ENCODE measurements at places on chromosomes 6 and 20.

- no peak for DNase-seq
Observed at GRCh38 chr6:136772685-136773472, 19.4 kb downstream of the MAP3K5 start.

DNA sequence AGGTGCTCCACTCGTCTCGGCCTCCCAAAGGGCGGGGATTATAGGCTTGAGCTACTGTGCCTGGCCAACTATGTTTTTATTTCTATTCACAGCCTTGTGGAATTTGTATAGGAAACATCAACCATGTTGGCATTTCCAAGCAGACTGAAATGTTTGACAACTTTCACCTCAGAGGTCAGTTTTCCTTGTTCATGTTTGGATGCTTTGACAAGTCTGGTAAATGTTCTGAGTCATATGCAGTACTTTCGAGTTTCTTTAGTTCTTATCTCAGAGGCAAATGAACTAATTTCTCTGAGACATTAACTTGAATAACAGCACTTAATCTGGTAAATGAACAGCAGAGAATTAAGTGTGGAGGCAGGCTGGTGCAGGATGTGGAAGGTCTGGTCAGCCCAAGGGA, 373.4 kb upstream of the SYNCRIP start:
- DNase-seq = no peak

- peak; percentile 48 for DNase-seq
Observed at GRCh38 chr6:13294499-13295069, 33.8 kb downstream of the TBC1D7 start.

- DNase-seq = no peak
Observed at GRCh38 chr6:152630832-152631231, 6.3 kb downstream of the SYNE1 start.

DNA sequence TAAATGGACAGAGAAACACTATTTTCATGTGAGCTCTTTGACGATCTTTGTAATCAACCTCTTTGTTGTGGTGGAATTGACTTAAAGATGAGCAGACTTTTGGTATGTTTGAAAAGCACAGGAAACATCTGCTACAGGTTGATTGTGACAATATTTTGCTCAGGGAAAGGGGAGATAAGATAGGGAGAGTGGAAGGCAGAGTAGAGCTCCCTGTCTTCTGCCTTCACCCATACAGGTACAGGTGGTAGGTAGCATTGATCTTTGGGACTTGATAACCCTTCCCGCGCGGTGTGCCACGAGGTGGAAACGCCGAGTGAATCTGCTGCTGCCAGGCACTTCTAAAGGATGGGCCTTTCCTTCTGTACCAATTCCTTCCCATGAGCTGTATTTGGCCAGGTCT, 183.6 kb downstream of the UTRN start:
- DNase-seq = no peak

DNA sequence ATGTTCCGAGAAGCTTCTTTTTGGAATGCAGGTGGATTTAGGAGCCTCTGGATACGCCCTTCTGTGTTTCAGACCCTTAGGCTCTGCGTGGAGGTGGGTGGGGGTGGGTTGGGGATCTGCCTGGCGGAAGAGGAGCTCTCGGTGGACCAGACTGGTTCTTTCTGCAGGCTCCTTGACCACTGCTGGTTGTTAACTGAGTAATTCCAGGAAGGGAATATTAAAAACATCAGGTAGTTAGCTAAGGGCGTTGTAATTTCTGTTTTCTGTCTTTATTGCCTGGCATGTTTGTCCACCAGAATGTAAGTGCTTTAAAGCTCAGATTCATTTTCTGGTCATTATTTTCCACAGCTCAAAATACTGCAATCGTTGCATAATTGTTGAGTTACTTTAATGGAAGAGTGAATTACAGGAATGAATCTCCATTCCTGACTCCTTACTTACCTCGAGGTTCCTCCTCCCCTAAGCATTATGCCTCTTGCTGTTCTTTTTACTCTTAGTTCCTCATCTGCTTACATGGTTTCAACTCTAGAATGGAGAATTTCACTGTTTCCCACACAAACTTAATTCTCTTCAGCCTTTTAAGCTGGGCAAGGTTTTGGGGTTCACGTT, 5.9 kb downstream of the CDYL start:
- DNase-seq = no peak

GRCh38 chr6:150491131-150491810, 108.4 kb upstream of the PLEKHG1 start:
- no peak for DNase-seq

DNA sequence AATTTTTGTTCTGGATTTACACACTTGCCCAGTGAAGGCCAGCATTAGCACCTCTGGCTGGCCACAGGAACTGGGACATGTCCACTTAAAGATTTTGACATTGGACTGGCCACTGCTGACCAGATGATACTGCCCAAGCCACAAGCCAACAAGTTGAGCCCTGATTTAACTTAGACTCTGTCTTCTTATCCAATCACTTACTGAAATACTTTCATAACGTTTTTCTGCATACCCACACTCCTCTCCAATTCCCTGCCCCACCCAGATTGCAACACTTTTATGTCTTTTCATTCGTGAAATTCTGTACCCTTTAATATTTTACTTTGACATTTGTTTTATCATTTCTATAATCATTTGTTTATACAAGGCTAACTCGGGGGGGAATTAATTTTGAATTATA, 170.3 kb upstream of the TAB2 start:
- DNase-seq = no peak

- DNase-seq = no peak
Observed at GRCh38 chr6:133099573-133099972, 141.6 kb upstream of the EYA4 start.

DNA sequence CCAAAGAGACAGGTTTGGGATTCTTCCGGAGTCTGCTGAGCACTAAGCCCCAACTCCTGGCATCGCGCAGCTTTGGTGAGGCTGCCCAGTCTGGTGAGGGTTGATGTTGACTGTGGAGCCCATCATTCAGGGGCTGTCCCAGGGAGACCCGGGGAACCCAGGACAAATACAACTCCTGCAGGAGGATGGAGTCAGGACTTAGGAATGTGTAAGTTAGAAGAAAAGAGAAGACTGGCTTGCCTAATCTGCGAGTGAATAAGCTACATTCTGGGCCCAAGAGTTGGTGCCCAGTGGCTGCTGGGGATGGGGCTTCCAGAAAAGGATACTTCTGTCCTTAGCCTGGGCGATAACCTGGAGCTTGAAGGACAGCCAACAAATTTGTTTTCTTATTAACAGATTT, 47.9 kb downstream of the STK35 start:
- DNase-seq = no peak

- no peak for DNase-seq
Observed at GRCh38 chr20:13261460-13262301, 40.6 kb downstream of the ISM1 start.

DNA sequence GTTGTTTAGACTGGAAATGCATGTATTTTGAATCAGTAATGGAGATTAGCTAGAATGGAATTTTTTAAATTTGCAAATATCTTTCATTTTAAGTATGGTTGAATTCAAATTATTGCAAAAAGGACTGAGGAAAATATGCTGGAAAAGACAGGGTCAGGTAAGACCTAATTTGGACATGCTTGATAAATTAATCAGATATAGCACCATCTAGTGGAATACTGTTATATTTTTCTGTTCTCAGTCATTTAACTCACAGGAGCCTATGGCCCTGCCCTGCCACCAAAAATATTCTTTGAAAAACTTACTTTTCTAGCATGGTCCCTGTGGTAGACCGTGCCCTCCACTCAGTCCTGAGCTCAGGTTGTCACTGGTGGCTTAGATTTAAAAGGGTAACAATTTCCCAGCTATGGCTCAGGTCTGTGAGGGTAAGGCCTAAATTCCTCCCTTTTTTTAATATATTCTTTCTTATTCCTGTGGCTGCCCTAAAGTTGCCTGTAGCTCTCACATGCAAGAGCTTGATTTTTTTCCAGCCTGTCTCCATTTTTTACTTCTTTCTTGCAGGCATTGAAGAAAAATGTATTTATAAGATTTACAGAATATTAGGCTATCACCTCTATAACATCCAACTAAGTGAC, 25.3 kb upstream of the KIAA1586 start:
- no peak for DNase-seq

DNA sequence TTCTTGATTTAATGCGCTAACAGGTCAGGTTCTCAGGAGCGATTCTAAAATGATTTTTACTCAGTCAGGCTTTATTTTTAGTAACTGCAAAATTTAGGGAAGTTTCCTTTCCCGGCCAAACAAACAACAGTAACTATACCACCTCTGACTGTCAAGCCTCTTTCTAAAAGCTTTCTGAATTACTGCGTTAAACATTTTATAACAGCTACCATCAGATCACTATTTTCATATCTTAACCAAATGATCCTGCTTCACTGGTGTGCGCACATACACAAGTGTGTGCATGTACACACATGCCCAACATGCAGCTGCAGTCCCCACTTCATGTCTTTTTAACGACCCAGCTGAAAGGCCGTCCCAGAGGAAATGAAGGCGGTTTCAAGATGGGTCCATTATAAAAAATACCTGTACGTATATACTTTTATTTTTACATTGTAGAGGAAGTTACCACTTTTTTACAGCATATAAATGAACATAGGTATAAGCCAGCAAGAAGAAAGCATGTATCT, 25.0 kb downstream of the TMEM242 start:
- DNase-seq = no peak

- DNase-seq = no peak
Observed at GRCh38 chr20:35146299-35146919, 727 bp downstream of the EDEM2 start.

DNA sequence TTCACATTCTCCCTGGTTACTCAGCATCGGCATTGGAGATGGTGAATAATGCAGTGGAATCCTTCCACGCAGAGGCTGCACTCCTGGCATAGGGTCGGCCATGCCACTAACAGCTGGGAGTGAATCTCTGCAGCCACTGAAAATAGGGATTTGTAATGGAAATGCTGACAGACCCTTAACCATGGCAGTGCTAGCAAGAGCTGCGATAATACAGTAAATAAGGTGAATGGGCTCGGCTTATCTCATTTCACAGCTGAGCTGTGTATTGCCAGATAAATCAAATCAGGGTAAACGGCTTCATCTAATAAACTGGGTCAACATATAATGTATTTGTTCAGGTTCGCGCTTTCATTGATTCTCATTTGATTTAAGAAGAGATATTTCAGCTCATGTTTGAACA, 156.8 kb downstream of the SLC35B3 start:
- DNase-seq = no peak

DNA sequence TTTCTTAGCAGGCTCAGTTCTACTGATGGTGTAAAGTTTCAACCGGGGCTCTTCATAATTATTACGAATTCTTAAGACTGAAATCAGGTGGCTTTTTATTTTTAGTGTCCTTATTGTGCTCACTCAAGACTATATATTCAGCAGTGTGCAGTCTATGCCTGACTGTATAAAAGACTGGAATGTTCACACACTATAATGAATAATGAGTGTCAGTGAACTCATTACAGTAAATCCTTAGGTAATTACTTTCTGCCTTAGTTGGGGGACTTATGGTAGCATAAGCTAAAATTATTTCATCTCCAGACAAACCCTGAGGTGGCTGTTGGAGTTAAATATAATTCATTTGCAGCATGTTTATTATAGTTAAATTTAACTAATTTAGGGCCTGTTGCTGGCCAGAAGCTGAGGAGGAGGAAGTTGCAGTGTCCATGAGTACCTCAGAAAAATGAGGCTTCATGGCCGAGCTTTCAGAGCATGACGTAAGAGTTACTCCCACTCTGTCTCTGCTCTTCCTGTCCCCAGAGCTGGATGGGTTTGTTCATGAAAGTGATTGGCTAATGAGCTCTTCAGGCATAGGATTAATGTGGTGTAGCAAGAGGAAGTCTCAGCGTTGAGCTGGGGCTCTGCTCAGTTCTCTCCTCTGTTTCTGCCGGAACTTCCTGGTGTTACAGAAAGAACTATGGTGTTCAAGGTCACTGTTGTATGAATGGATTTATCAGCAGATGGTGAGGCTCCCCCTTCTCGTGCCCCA, 335.7 kb downstream of the NRN1 start:
- DNase-seq = no peak

GRCh38 chr20:20241976-20242375, 125.9 kb upstream of the INSM1 start:
- no peak for DNase-seq

GRCh38 chr20:19901226-19901625, 115.9 kb upstream of the NAA20 start:
- no peak for DNase-seq

- DNase-seq = no peak
Observed at GRCh38 chr6:92496527-92496926, 922.8 kb downstream of the EPHA7 start.

- no peak for DNase-seq
Observed at GRCh38 chr6:136244061-136244616, 6.0 kb downstream of the MTFR2 start.

DNA sequence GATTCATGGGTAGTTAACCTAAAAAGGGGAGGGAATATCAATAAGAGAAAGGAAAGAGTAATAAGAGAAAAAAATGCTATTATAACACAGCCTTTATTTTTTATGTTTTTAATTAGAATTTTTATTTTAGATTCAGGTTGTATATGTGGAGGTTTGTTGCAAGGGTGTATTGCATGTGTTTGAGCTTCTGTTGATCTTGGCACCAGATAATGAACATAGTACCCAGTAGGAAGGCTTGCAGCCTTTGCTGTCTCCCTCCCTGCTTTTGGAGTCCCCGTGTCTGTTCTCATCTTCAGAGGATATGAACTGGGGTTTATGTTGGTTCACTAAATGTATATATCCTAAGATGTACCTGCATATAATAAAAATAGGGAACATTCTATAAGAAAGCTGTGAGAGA, 250.0 kb downstream of the UST start:
- no peak for DNase-seq

DNA sequence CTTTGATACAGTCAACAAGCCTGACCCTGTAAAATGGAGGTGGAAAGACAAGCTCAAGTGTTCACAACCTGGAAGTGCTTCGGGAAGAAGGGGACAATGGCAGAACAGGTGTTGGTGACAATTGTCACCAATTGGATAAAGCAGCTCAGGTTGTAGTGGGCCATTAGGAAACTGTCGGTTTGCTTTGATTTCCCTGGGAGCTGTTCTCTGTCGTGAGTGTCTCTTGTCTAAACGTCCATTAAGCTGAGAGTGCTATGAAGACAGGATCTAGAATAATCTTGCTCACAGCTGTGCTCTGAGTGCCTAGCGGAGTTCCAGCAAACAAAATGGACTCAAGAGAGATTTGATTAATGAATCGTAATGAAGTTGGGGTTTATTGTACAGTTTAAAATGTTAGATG, 15.0 kb downstream of the CCR6 start:
- no peak for DNase-seq

GRCh38 chr20:63280929-63281545, 8.4 kb downstream of the ARFGAP1 start:
- no peak for DNase-seq

- no peak for DNase-seq
Observed at GRCh38 chr20:44050925-44051660, 135.9 kb downstream of the JPH2 start.

DNA sequence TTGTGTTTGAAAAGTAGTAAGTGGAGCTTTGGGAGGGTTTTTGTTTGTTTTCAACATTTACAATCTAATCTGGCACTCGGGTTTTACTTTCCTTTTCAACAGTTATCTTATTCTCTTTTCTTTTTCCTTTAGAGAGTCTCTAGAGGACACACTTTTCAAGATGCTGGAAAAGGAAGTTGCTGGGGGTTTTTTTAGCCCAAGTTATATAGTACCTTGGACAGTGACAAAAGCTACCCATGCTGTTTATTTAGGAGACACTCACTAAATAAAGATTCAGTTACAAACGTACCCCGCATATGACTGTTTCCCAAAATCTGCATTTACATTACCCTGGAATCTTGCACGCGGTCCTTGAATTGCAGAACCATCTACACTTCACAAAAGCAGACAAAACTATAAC, 78.8 kb downstream of the MAP7 start:
- no peak for DNase-seq

- DNase-seq = no peak
Observed at GRCh38 chr6:33952016-33952415, 148.2 kb upstream of the MLN start.

Measured in right atrium auricular region (tissue), 2 donors.